ENCODE measurements at places on chromosomes 3 and 15. TPM values are rescaled to one million over a fixed set of nuclear protein-coding genes. Genes with fewer than 3 reads are reported as not detected.

STARD9 gene
- 27.7 TPM for total RNA-seq

WDR93 gene
- not detected for total RNA-seq

B3GNT5 gene
- 4.2 TPM for total RNA-seq

SLC9C1 gene
- total RNA-seq, result 1.0 TPM

ALPK3 gene
- 33.4 TPM for total RNA-seq

LARP6 gene
- 7.3 TPM for total RNA-seq

CADPS gene
- 1.0 TPM for total RNA-seq

GOLGA8S gene
- total RNA-seq, result not detected

EAF2 gene
- total RNA-seq, result 12.5 TPM

MKRN2OS gene
- not detected for total RNA-seq

NDUFAF3 gene
- total RNA-seq, result 39.1 TPM

WDR76 gene
- 5.7 TPM for total RNA-seq

C3orf80 gene
- total RNA-seq, result not detected
